ENCODE measurements at places on chromosomes 4 and X.

DNA sequence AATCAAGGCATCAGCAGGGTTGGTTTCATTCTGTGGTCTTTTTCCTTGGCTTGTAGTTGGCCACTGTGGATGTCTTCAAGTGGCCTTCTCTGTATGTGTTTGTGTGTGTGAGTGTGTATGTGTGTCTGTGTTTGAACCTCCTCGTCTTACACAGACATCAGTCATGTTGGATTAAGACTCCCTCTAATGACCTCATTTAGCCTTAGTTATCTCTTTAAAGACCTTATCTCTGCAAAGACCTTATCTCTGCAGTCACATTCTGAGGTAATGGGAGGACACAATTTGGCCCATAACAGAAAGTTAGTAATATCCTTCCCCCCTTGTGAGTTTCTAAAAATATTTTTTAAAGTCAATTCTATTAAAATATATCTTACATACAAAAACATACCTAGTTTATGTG, 126.7 kb downstream of the EMCN start:
- no peak for DNase-seq

- peak; percentile 44 for DNase-seq
Measured at GRCh38 chr4:133154725-133155124, 5.6 kb downstream of the PCDH10 start.

DNA sequence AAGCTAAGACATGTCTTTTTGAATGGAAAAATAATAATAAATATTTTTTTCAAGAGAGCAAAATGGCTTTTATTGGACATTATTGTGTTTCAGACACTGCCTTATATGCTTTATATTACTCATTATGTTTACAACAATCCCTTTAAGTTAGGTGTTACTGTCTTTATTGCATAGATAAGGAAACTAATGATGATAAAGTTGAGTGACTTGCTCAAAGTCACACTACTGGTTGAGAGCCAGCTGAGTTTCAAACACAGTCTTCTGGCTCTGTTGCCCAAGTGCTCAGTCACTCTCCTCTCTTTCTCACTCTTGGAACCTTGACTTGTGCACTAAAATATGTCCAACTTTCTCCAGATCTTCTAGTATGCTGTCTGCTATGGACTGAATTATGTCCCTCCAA, 71.5 kb upstream of the SLC39A8 start:
- DNase-seq, result no peak

GRCh38 chr4:37978248-37978924, 18.2 kb downstream of the PTTG2 start:
- DNase-seq, result no peak

DNA sequence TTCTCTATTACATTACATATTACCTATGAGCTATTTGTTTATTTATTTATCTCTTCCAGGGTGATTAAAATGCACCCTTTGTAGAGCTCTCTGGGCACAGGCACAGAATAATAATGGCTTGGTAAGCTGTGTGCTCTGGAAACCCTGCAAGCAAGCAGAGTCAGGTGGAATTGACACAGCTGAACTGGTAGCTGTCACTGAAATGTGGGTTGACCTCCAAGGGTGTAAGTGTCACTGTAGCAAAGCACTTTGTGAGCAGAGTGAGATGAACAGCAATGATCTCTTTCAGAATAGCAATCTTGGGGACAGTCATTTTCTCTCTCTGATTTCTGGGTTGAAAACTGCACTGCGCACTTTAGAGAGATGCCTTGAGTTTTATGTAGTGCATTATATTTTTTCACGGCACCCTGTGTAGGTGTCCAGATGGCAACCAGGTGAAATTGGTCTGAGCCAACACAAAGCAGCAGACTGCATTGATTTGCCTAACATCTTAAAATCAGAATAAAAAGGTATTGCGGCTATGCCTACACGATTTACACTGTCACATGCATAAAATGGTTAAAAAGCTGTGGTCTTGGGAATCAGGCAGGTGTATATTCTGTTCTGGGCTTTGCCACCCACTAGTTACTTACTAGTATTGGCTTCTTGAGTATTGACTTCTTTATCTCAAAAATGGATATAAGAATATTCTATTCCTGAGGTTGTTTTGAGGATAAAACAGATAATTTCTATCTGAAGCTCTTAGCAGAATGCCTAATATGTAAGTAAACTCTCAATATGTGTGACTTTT, 450.3 kb downstream of the RAPGEF2 start:
- DNase-seq, result no peak

- DNase-seq, result peak; percentile 96
Measured at GRCh38 chr4:18021720-18022571, at the start of gene LCORL. LCORL (minus strand) TSS chr4:18021755; CDS start chr4:18021751, 4 bp downstream.

- DNase-seq, result peak; percentile 19
Measured at GRCh38 chrX:18702362-18703195, 4.9 kb upstream of the PPEF1 start.

- no peak for DNase-seq
Measured at GRCh38 chrX:23773601-23774175, 9.3 kb upstream of the SAT1 start.

- no peak for DNase-seq
Measured at GRCh38 chr4:108714880-108715279, 48.0 kb downstream of the ETNPPL start.

GRCh38 chrX:21225643-21226042, 148.6 kb upstream of the CNKSR2 start:
- no peak for DNase-seq

- no peak for DNase-seq
Measured at GRCh38 chr4:33751050-33751449, 2493.3 kb downstream of the ARAP2 start.

DNA sequence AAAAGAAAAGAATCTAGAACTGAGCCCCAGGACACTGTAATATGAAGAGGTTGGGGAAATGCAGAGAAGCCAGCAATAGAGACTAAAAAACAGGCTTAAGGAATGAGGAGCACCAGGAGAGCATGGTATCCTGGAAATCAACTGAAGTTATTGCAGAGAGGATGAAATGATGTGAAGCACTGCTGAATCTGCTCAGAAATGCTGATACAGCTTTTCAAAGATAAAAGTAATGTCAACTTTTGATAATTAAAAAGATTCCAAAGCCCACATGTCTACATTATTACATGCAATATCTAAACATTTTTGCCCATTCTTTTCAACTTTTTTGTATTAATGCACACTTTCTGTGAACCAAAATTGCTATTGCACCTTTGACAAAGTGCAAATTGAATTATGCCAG, 718.4 kb downstream of the ADGRL3 start:
- DNase-seq, result no peak

GRCh38 chrX:50877310-50877709, 33.2 kb upstream of the BMP15 start:
- no peak for DNase-seq

- DNase-seq, result no peak
Measured at GRCh38 chrX:105136786-105137185, 83.7 kb downstream of the TEX13A start.

- DNase-seq, result no peak
Measured at GRCh38 chr4:173857828-173858227, 327.8 kb upstream of the HAND2 start.

DNA sequence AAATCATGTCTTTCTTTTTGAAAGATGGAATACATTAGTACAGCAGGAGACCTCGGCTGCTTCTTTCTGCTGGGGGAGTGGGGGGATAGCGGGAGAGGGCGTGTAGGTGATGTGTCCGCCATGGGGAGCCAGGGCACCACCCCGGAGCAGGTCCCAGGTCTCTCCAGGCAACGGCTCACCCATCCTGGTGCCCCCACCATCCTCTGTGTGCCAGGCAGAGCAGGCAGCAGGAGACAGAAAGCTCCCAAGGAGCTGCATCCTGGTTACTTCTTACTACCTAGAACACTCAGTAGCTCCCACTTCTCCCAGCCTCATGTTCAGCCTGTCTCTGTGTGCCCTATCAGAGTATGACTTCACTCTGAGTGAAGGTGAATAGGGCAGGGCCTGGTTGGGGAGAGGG, 23.6 kb downstream of the TNIP2 start:
- no peak for DNase-seq

DNA sequence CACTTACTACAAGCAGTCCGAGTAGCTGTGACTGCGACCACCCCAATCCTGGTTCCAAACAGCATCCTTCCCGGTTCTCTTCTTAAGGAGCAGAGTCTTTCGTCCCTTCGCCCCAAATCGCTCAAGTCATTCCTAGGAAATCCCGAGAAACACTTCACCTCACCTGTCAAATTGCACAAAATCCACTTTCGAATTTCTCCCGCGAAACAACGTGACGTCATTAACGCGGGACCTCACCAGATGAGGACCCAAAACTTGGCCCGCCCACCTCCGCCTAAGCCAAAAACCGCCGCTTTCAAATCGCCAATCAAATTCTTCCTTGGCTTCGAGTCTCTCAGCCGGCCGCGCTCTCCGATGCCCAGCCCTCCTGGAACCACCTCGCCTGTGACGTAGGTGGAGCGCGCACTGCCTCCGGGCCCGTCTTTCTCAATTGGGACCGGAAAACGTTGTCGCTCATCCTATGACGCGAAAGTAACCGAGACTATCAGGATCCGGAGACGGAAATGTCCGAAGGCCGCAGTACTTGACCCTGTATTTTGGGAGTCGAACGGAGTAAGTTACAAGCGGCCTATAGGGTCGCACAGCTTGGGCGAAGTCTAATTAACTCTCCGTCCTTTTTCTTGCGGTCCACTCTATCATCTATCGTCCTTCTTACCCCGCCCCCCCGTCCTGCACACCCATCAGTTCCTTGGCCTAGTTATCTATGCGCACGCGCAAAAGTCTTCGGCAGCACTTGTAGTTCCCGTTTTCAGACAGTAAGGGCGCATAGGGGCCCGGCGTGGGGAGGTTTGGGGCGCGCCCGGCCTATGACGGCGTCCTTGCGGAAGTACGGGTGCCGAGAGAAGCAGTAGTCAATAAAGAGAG, at the start of the genes LARP7 and ZGRF1:
Gene LARP7, plus strand, starts transcription at position 456 of the 864 bp plus-strand sequence. CDS start 7,527 bp downstream, outside the sequence.
Gene ZGRF1, minus strand, starts transcription at position 222 of the 864 bp plus-strand sequence. CDS start 3,733 bp downstream, outside the sequence.
- peak; percentile 98 for DNase-seq

- DNase-seq, result no peak
Measured at GRCh38 chr4:2915789-2916188, 47.4 kb downstream of the NOP14 start.

GRCh38 chrX:30414144-30414543, 105.0 kb upstream of the NR0B1 start:
- DNase-seq, result no peak

DNA sequence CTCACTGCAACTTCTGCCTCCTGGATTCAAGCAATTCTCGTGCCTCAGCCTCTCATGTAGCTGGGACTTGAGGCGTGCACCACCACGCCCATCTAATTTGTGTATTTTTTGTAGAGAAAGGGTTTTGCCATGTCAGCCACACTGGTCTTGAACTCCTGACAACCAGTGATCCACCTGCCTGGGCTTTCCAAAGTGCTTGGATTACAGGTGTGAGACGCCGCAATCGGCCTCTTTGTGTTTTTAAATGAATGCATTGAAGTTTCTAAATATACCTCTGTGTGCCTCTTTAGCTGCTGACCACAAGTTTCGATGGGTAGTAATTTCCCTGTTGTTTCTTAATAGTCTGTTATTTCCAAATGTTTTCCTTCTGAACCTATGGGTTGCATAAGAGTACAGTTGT, 765.3 kb upstream of the GRIA3 start:
- DNase-seq, result no peak

DNA sequence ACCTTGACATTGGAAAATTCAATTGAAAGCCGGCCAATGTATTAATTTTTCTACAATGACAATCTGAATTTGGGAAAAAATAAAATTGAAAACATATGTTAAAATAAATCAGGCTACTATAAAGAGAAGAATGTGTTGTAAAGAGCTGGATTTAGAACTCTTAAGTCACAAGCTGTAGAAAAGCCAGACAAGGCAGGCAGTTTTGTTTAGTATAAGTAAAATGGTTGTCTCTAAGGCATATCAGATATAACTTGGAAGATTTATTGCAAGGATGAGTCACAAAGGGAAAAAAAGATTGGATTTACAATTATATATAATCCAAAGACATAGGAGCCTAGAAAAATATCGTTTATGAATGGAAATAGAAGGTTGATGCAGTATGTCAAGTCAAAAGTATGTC, 549.1 kb upstream of the EPHA5 start:
- DNase-seq, result no peak

- DNase-seq, result no peak
Measured at GRCh38 chr4:146165840-146166239, 9.7 kb upstream of the LSM6 start.

GRCh38 chrX:114581528-114582263, 2.2 kb upstream of the HTR2C start:
- DNase-seq, result no peak

DNA sequence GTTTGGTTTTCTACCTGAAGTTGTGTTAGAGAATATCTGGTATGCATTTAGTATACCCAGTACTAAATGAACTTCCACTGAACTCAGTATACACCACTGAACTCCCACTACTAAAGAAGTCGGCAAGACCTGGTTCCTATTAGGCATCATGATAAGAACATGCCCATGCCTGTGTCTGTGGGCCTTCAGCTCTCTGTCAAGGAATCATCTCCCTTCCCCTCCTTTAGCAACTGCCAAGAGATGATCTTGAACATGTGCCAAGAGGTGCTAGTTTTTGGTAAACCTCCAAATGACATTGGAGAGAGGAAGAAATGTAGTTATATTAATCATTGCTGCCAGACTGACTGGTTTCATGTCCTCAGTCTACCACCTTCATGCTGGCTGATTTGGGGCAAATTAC, 113.2 kb downstream of the ATP10D start:
- no peak for DNase-seq

GRCh38 chr4:40367451-40367850, 32.3 kb downstream of the CHRNA9 start:
- DNase-seq, result no peak

DNA sequence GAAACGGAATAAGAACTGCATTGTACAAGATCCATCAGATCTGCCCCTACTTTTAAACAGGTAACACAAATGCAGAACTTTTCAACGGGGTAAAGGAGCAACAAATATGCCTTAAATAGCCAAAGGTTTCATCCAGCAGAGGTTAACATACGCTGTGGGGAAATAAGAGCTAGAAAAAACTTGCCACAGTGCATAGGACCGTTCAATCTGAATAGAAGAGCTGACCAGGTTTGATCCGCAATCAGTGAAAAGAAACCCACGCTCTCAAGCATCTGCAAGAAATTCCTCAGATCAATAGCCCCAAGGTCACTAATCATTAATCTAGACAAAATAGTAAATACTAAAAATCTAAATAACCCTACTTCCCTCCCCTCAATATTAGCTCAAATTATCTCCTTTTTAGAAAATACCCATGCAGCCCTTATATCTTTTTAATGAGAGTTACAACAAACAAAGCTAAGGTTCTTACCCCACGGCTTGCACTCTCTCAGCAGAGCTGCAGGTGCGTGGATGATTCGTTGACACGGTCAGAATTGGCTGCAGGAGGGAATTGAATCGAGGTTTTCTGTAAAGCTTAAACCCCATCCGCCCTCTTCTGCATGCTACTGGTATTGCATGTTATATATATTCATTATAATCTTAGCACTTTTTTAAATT, at the start of gene TLR10:
Gene TLR10, minus strand, starts transcription at position 539 of the 657 bp plus-strand sequence. CDS start 7,400 bp downstream, outside the sequence.
- DNase-seq, result peak; percentile 9

DNA sequence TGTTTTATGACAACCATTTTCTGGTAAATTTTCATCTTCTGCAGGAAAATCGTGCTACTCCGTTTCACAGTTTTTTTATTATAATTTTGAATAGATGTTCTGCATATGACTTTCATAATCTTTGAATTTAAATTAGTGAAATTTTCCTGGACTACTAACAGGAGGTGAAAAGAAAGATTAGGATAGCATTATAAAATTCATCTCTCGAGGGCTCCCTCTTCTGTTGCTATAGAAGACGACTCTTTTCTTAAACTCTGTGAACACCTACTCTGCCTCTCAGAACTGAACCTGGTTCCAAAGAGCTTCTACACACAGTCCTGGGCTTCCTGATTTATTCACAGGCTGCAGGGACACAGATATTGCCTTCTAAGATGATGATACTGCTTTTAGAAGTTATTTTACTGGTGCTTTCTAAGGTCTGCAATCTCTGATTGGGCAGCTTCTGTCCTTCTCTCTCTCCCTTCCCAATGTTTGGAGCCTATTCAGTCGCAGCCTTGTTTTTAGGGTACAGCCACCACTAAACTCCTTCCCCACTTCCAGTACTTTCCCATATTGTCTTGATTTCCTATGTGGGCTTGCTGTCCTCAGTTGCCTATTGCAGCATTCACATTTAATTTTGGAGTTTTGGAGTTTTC, 10.1 kb upstream of the SAP30 start:
- peak; percentile 11 for DNase-seq
